Fibroblast of lung (primary cell): ENCODE measurements at places on chromosomes 13 and 19. TPM values are rescaled to one million over a fixed set of nuclear protein-coding genes. Genes with fewer than 3 reads are reported as not detected.

DNA sequence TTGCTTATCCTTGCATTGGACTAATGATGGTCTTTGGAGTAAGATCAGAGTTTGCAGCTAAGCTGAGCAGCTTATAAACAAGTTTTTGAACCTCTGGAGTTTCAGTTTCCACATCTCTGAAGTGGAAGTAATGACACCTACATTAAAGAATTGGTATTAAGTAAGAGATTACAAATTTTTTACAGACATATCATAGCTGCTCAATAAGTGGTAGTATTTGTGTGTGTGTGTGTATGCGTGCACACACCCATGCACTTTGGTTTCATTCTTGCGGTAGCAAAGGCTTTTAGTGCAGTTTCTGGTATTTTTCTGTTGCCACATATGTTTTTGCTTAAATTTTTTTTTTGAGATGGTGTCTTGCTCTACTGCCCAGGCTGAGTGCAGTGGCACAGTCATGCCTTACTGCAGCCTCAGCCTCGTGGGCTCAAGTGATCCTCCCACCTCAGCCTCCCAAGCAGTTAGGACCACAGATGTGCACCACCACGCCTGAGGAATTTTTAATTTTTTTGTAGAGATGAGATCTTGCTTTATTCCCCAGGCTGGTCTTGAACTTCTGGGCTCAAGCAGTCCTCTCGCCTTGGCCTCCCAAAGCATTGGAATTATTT lies 4.5 kb downstream of the NAA16 start:
- peak; percentile 28 for DNase-seq

DNA sequence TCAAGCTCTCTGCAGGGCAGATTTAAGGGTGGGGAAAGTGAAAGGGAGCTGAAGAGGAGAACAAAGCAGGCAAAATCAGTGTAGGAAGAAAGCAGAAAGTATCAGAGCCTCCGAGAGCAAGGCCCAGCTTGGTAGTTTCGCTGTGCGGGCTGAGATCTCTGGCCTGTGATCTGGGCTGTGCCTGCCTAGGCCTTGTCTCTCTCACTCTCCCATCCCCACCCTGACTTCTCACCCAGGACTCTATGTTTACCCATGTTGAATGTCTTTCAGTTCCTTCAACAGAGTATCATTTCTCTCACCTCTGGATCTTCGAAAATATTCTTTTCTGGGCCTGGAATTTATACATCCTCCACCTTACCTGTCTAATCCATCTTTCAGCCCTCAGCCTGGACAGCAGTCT lies 391.3 kb downstream of the FOXO1 start:
- no peak for DNase-seq

DNA sequence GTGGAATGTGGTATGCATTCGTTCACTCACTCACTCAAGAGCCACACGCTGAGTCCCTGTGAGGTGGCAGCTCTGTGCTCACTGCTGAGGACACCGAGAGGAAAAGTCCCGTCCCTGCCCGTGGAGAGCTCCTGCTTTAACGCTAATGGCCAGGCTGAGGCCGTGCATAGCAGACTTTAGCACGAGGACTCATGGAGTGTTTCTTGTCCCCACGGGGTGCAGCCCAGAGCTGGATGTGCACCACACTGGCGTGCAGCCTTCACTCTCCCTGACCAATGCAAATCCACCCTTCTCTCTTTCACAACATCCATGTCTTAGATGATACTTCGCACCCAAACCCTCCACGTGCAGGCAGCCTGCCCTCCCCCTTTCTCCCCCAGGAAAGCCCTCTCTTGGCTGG lies 159.6 kb upstream of the ZNF536 start:
- no peak for DNase-seq

GRCh38 chr13:89923736-89924135 lies 1423.8 kb upstream of the MIR17HG start:
- DNase-seq, result peak; percentile 81

DNA sequence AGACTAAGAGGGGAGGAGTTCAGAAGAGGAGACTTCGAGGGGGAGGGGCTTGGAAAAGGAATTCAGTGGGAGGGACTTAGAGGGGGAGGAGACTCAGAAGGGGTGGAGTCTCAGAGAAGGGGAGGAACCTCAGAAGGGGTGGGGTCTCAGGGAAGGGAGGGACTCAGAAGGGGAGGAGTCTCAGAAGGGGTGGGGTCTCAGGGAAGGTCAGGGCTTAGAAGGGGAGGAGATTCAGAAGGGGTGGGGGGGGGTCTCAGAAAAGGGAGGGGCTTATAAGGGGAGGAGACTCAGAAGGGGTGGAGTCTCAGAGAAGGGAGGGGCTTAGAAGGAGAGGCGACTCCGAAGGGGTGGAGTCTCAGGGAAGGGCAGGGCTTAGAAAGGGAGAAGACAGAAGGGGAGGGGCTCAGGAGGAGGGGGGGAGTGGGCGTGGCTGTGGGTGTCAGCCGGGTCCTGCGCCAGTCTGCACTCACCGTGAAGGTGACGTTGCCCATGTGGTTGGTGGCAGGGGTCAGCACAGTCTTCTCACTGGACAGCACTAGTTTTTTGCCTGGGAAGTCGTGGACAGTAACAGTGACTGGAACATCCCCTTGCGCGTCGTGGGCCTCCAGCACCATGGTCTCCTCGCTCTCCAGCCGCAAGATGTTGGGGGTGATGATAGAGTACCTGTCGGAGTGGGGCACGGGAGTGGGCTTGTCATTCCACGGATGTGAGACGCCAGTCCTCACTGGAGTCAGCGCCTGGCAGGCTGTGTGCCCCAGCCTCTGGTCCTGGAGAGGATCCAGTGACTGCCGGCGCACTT lies 1.5 kb downstream of the C3 start:
- no peak for DNase-seq

- peak; percentile 79 for DNase-seq
These were observed 18.5 kb downstream of the CYP2A6 start for GRCh38 chr19:40831502-40832430.

DNA sequence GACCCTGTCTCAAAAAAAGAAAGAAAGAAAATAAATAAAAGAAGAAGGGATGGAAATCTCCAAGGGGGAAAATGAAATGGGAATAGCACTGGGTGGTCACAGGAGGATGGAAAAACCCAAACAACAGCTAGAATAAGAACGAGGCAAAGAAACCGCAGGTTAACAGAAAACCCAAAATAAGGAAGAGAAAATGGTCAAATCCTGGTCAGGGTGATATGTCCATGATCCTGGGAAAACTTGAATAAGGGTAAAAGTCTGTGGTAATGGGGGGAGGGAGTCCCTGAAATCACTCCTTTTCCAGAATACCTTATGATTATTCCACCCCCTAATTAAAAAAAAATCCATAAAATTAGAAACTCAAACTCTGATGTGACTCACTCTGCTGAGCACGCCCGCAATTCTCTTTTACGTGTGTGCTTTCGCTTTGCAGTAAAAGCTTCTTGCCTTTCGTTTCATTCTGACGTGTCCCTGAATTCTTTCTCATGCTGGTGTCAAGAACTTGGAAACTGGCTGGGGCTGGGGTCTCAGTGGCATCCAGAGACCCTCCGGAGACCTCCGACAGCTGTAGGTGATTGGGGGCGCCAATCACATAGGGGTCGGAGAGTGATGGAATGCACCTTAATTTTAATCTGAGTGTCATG lies 4.3 kb upstream of the NAXD start:
- DNase-seq, result peak; percentile 10

Gene KASH5
- not detected in 2 replicates for total RNA-seq

- DNase-seq, result no peak
These were observed 59.5 kb downstream of the ZIC5 start for GRCh38 chr13:99911965-99912566.

DNA sequence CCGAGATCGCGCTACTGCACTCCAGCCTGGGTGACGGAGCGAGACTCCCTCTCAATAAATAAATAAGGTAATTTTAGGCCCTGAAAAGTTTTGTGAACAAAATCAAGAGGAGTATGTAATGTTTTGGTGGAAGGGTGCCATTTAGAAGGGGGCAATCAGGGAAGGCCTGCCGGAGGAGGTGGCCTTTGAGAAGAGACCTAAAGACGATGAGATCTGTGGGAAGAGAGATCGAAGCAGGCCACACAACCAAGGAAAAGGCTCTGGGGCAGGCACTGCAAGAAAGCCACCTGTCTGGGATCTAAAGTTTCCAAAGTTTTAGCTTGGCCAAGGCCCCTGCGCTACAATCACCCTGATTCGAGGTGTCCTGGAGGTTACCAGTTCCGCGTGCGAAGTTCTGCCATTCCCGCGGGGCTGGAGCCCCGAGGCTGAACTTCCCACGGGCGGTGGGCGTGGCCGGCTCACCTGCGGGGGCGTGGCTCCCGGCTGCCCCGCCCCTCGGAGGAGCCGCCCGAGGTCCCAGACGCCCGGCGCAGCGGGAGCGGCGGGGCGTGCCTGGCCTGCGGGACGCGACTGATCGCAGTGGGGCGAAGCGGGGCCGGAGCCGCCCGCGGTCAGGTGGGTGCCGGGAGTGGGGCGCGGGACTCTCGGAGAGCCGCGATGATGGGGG lies at the start of gene KLC3:
Gene KLC3 (plus strand): TSS at position 519 of the 667 bp plus-strand sequence. CDS start 4,792 bp downstream, outside the sequence.
- DNase-seq, result no peak

DNA sequence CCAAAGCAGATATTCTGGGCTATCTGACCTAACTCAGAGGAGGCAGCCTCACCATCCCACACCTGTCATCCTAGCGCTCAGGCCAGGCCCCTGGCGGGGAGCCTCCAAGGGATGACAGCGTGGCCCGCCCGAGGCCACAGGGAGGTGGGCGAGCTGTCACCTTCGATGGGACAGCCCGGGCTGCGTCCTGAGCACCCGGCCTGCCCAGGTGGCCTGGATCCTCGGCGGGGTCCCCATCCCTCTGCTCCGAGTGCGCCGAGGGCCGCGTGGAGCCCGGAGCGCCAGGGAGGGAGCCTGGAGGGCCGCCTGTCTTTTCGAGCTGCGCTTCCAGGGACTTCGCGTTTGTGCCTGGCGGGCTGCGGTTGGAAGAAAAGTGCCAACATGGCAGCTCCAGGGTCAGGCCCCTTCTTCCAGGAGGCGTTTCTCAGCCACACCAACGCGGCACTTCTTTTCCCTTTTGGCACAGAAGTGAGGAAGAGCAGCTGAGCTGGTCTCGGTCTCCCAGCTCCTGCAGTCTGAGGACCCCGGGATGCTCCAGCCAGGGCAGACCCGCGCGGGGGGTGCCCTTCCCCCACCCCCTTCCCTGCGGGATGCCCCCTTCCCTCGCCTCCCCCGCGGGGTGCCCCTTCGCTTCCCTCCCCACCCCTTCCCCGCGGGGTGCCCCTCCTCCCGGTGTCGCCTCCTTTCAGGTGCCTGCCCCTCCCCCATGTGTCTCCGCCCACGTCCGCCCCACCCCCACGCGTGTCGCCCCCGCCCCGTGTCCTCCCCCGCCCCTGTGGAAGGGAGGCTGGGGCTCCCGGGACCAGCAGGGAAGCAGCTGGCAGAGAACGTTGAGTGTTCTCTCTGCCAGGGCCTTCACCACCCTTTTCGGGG lies 42.3 kb downstream of the GJA3 start:
- DNase-seq, result peak; percentile 59

Gene C13orf42
- total RNA-seq, result not detected in 2 replicates

DNA sequence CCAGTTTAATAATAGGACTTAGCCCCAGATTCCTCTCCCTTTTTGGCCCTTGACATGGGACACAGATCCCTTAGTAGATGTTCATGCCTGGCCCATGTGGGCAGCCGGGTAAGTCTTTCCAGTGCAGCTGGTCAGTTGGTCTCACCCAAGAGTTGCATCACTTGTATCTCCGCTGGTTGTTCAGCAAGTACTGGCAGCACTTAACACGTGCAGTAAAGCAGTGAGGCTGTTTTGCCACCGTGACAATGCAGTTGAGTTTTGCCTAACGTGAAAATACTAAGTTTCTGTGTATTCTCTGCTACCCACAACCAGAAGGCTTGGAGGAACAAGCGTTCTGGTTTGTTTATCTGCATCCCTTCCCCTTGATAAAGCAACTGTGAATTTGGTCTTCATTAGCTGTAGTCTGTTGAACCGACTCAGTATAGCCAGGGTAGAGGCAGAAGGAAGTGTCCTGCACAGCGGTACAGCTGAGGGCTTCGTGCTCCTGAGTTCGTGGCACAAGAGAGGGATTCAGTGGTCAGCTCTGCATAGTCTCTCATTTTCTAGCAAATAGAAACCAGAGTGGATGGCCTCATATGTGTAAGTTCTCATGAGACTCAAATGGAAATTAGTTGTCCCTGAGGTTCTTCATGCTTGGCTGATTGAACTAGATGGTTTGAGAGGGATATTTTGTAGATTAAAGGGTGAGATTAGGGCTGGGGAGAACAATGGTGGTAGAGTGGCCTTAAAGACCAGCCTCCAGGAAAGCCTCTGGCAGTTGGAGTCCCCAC lies 50.3 kb downstream of the ARHGEF7 start:
- DNase-seq, result no peak

Gene MEIOSIN
- total RNA-seq, result not detected in 2 replicates

DNA sequence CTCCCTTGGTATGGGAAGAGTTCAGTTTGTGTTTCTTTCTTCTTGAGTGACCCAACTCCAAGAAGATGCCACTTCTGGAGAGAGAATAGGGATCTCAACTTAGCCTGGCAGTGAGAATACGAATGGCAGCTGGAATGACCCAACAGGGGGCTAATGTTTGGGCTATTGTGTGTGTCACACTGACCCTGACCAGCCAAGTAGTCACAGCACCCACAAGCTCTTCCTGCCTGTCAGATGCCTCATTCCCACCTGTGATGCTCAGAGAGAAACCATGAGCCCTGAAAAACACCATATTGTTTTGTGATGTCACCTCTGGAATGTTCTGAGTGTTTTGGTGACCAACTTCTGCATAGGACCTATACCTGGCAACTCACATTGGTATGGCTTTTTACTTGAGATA lies at the start of gene CBY2:
Gene CBY2 (plus strand): TSS at position 233 of the 400 bp plus-strand sequence. CDS start 71 bp downstream, at position 304.
- no peak for DNase-seq

- peak; percentile 53 for DNase-seq
These were observed 66.7 kb downstream of the SUCLA2 start for GRCh38 chr13:47934371-47934770.

DNA sequence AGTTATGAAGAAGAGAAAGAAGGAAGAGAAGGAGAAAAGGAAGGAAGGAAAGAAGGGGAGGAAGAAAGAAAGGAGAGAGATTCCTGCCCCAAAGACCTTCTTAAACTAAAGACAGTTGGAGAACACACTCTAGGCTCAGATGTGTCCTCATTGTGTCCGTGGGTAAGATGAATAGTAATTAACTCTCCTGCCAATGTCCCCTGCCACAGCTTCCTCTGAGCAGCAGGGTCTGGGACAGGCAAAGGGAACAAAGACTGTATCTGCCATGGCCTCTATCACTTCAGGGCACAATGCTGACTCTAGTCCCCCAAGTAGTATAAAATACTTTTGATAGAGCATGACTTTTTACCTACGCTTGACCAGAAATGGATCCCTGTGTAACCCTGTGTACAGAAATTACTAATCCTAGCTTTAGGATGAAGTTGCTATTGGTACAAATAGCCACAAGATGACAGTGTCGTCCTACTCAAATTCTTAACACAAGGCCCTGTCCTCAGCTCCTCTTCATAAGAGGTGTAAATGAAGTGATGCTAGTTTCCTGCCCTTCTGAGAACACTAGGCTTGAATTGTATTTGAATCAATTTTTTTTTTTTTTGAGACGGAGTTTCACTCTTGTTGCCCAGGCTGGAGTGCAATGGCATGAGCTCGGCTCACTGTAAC lies 186.2 kb upstream of the GPR12 start:
- DNase-seq, result peak; percentile 78
